Dorsolateral prefrontal cortex (tissue), 122 donors: ENCODE measurements at places on chromosomes 5 and 9. TPM values are rescaled to one million over a fixed set of nuclear protein-coding genes. Genes with fewer than 3 reads are reported as not detected.

DNA sequence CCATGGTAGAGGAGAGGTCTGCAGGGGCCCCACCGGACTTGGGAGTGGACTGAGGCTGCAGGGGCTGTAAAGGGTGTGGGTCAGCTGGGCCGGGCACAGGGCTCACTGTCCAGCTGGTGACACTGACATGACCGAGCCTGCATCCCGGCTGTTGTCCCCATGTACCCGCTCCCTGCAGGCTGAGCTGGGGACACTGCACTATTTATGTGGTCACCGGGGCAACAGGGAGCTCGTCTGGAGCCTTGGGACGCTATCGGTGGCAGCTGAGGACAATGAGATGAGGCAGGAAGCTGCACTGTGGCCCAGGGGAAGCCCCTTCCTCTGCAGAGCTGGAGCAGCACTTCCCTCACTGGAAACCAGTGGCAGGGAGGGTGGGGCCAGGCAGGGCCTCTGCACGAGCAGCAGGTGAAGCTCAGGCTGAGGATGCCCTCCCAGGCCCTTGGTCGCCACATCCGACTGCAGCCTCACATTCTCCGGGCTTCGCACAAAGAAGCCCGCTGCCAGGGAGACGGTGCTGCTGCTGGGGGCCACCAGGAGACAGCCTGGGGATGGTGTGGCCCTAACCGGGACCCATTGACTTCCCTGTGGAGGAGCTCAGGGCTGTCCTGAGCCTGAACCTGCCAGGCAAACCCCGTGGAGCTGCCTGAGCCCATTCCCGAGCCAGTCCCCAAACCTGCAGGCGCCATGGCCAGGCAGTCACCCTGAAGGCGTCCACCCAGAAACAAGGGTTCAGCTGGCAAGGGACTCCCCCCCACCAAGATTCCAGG lies 26.4 kb downstream of the ZDHHC11B start:
- no peak for DNase-seq

GRCh38 chr5:176677209-176677939 lies 30.1 kb downstream of the TSPAN17 start:
- no peak for DNase-seq

- no peak for DNase-seq
These were observed 242.1 kb upstream of the DAPK1 start for GRCh38 chr9:87255431-87256155.

- DNase-seq = no peak
These were observed 502.5 kb downstream of the PDE4D start for GRCh38 chr5:59390989-59391388.

DNA sequence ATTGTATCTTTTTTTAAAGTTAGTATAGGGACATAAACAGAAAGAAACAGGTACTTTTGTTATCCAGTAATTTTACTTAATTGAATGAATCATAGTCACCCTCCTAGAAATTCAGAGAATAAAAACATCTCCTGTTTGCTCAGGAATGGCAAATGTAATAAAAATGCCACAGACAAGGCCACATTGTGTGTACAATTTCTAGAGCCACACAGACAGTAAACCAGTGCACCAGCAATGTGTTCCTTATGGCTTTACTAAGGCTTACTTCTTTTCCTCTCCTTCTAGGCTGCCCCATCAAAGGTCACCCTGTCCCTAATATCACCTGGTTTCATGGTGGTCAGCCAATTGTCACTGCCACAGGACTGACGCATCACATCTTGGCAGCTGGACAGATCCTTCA lies 145.5 kb downstream of the SAXO1 start:
- no peak for DNase-seq

Gene SPATA31C2
- total RNA-seq = not detected
